CD4-positive, alpha-beta T cell treated with Interleukin-1 beta for 1 hour (primary cell): ENCODE measurements at places on chromosomes 6 and 20.

- no peak for DNase-seq
Observed at GRCh38 chr6:111925296-111925695, 52.0 kb upstream of the FYN start.

DNA sequence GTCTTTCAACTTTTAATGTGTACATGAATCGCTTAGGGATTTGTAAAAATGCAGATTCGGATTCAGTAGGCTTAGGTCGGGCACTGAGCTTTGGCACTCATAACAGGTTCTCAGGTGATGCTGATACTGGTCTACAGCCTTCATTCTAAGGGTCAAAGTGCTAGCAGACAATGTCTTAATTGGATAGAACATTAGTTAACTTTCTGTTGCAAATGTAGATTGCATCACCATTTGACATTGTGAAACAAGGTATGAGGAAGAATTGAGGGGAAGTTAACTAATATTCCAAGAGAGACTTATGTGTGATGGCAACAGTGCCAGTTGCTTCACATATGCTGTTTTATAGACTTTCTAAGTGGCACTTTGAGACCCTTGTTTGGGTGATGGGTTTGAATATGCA lies 86.9 kb downstream of the MLIP start:
- DNase-seq: no peak

DNA sequence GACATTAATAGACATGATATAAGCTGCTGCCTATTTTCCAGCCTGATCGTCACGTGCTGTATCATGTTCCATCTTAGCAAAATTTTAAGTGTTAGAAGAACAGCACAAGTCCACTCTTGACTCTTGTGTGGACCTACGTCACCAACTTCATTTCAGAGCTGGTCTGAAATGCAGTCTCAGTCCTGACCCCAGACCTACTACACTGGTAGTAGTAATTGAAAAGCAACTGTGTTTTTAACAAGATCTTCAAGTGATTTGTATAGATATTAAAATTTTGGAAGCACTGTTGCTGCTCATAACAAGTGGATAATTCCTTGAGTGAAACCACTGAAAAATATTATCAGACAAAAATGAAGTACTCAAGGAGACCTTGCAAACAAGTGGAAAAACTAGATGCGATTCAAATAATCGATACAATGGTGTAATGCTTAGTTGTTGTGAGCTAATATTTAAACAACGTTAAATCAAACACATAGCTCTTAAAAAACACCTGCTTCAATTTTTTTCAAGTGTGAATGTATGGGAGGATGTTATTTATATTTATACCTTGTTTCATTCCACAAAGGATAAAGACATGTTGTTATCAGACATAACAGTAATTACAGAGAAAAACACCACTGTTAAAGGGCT lies 110.9 kb upstream of the JAG1 start:
- no peak for DNase-seq

DNA sequence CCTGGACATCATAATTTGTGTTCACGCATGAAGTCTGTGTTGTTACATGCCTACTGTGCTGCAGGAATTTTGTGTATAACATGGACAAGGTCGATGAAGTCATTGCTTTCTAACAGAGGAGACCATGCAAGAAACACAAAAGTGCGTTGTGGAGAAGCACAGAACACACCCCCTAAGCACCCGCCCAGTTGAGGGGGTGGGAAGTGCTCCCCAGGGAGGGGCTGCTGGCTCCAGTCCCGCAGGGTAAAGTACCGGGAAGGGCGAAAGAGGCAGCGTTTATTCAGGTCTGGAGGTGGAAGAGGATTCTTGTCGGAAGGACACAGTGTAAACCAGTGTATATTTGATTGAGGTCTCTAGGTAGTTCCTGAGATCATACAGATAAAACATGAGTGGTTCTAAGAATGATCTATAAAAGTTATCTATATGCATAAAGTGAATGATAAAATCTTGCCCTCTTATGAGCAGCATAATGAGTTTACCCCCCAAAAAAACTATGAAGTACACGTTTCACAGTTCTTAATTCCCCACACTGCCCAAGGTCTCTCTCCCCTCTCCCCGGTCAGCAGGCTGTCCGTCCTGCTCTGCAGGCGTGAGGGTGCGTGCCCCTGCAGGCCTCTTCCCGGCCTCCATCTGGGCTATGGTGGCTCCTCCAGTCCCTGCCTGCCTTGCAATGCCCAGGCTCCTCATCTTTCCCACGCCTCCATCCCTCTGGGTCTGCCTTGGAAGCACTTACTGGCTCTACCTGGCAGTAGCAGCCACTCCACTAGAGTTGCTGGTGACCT lies 159.7 kb downstream of the THBS2 start:
- DNase-seq: no peak

DNA sequence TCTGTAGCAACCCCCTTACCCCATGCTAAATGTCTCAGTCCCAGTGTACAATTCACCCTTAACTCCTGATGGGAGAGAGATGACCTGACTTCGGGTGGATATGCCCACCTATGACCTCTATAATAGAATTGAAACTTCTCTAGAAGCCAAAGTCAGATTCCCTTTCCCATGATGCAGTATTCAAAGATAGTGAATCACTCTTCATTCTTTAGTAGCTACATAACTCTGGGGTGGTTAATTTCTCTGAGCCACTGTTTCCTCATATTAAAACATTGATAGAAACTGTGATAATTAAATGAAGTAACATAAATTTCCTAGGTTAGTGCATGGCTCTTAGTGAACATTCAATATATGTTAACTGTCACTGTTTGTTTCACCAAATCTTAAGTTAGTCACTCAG lies 500.4 kb downstream of the COL12A1 start:
- no peak for DNase-seq

GRCh38 chr6:83155794-83156193 lies 37.3 kb downstream of the PGM3 start:
- no peak for DNase-seq

DNA sequence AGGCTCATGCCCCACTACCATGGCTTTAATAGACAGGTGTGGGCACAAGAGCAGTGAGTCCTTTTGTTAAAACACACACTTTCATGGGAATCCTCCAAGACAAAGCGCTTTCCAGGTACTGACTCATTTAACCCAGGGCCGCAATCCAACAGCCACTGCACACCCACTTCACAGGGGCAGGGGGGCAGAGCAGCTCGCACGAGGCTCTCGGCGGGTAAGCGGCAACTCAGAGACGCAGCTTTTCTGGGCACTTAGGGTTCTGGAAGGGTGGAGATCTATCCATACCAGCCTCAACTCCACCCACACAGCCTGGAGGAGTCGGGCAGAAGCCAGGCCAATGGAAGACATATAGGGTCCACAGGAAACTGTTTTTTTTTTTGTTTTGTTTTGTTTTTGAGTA lies 28.6 kb downstream of the PSMG4 start:
- no peak for DNase-seq

DNA sequence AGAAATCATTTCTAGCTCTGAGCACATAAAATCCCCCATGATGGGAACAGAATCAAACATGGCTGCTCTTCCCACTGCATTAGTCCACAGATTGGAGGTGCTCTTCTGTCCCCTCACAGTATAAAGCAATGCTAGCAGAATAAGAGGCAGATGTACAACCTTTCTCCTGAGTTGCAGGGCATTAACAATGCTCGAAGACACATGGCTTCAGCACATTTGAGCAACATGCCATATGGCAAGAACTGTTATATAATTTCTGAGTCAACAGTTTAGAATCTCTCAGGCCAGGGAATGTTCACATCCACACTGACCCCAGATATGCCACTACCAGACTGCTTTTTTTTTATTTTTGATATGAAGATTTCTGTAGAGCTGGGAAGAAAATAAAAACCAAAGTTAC lies 119.6 kb downstream of the KIF13A start:
- no peak for DNase-seq

DNA sequence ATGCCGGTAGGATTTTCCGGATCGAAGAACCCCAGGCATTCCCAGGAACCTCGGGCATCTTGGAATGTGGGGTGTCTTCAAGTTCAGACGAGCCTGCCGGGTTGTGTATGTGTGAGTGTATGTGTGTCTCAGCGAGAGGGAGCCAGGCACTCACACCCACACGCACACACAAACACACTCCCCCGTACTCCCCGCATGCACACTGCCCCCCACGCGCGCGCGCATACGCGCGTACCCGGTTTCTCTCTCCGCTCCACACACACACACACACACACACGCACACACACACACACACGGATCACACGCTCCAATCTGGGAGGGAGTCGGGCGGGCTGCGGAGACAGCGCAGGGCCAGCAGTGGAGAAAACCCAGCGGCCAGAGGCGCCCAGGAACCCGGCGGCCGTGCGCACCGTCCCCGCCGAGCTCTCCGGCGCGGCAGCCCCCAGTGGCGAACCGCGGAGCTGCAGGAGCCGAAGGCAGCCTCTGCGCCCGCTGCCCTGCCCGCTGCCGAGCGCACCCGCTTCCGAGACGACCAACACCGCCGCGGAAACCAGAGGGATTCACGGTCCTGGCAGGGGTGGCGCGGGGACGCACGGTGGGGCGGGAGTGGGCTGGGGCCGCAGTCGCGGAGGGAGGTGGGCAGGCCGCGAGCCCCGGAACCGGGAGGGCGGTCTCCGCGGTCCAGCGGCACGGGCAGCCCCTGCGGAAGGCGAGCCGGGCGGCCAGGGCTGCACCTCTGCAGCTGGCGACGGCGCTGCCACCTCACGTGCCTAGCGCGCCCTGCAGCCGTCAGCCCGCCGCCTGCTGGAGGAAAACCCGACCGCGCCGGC lies at the start of gene LRFN2:
Gene LRFN2, minus strand, starts transcription at position 125 of the 830 bp plus-strand sequence.
- peak; percentile 54 for DNase-seq

- no peak for DNase-seq
Observed at GRCh38 chr6:152189736-152190135, 382.3 kb downstream of the ESR1 start.

DNA sequence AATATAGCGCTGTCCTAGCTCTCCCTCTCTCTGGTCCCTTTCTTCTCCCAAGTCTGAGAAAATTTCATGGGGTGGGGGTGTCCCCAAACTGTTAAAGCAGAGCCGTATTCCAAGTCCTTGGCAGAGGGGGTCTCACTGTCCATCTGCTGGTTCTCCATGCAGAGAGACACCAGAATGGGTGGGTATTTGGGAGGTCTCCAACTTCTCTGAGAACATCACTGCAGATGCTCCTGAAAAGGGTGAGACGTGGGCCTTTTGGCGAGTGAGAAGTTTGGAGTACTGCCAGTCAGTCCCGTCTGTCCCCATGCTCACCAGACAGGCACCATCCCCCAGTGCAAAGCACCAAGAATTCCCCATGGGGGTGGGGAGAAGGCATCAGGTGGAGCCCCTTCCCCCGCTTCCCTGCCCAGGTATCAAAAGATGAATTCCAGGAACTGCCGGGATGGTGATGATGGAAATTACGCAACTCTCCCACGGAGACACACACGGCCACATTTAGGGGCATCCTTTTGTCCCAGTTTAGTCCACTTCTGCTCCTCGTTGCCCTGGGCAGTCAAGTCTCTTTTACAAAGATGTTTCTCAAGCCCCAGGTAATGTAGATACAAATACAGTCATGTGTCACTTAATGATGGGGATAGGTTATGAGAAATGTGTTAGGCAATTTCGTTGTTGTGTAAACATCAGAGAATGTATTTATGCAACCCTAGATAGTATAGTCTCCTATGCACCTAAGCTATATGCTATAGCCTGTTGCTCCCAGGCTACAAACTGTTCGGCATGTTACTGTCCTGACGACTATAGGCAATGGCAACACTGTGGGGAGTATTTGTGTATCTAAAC lies 73.4 kb upstream of the SRSF6 start:
- DNase-seq: no peak

- DNase-seq: no peak
Observed at GRCh38 chr6:41186031-41186562, 14.9 kb downstream of the TREML2 start.

DNA sequence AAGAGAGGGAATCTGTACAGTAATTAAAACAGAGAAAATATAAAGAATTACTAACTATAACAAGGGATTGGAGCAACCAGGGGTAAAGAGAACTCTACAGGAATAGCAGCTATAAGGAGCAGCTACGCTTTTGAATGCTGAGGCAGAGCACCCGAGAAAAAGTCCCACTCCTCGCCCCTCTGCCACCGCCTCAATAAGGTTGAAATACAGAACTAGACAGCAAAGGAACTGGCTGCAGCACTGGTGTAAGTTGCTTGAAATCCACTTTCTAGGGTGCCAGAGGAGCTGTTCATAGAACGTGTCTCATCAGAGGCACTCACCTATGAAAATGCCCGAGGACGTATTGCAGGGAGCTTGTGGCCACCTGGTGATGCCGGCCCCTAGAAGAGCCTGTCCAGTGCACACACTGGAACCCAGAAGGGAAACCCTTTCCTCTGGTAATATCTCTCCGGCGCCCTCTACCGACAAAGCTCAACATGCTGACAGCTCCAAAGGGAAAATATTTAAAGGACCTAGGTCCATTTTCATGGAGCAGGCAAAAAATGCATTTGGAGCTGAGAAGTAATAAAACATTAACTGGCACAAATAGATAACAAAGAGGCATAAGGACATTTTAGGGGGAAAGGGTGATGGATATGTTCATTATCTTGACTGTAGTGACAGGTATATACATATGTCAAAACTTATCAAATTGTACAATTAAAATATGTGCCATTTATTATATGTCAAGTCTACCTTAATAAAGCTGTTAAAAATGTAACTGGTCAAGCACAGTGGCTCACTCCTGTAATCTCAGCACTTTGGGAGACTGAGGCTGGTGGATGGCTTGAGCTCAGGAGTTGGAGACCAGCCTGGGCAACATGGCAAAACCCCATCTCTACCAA lies 137.4 kb upstream of the HDAC2 start:
- DNase-seq: peak; percentile 18

GRCh38 chr20:33649201-33649681 lies 12.9 kb upstream of the C20orf144 start:
- no peak for DNase-seq

DNA sequence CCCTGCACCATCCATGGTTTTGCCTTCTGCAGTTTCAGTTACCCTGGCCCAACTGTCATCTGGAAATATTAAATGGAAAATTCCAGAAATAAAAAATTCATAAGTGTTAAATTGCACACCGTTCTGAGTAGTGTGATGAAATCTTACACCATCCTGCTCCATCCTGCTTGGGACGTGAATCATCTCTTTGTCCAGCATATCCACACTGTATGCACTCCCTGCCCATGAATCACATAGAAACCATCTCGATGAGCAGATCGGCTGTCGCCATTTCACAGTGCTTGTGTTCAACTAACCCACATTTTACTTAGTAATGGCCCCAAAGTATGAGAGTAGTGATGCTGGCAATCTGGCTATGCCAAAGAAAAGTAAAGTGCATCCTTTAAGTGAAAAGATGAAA lies 105.9 kb upstream of the ID4 start:
- DNase-seq: no peak

- DNase-seq: no peak
Observed at GRCh38 chr20:48314925-48315592, 512.7 kb downstream of the PREX1 start.

- no peak for DNase-seq
Observed at GRCh38 chr6:72939004-72939403, 286.3 kb downstream of the KHDC1L start.

GRCh38 chr20:39825950-39826349 lies 863.1 kb downstream of the MAFB start:
- DNase-seq: no peak
